ENCODE measurements at places on chromosomes 3 and 15.

DNA sequence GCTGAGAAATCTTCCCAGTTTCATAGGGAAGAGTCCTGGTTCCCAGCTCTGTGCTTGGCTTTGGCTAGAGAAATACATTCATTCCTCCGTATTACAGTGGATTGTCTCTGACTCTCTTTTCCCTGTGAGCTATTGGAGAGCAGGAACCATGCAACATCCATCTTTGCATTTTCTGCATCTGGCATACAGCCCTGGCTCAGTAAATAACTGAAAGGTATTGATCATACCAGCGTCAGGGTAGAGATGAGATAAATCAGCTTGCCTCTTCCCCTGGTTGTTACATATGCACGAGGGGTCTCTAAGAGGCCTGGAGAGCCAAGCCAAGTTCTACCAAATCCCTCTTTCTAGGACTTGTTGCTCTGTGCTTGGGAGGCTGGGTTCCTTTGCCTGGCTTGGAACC, 35.2 kb downstream of the FOXB1 start:
- DNase-seq = no peak

GRCh38 chr15:101121511-101122090, 130.2 kb downstream of the CHSY1 start:
- DNase-seq = no peak

- DNase-seq = no peak
Observed at GRCh38 chr3:37491343-37491742, 317.0 kb upstream of the LRRFIP2 start.

DNA sequence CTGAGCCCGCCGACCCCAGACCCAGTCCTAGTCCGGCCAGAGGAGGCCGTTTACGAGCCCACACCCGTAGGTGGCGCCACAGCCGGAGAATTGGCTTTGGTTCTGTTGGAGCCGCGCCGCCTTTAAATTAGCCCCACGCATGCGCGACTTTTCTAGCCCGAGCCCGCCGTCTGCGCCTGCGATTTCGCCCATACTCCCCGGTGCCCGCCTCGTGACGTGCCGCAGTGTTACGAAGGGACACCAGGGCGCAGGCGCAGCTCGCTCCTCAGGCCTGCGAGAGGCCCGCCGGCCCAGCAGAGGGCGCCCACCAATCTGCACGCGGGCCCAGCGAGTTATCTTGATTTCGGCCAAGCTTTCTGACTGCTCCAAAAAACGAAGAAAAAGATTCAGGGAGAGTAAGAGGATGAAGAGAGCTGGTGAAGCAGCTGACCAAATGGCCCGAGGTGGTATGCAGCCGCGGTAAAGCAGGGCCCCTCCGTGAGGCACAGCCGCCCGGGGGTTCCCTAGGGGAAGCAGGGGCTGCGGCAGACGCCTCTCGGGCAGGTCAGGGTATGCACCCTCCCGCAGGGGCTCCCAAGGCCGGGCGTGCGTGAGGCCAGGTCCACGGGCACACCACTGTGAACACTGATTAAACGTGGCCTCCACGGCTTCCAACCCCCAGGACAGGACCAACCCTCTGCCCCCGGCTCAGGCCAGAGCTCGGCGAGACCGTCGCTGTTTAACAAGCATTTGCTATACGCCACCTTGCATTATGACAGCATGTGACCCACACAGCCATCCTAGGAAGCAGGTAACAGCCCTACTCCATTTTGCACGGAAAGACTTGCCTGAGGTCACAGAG, 32.8 kb downstream of the RPN1 start:
- peak; percentile 94 for DNase-seq

DNA sequence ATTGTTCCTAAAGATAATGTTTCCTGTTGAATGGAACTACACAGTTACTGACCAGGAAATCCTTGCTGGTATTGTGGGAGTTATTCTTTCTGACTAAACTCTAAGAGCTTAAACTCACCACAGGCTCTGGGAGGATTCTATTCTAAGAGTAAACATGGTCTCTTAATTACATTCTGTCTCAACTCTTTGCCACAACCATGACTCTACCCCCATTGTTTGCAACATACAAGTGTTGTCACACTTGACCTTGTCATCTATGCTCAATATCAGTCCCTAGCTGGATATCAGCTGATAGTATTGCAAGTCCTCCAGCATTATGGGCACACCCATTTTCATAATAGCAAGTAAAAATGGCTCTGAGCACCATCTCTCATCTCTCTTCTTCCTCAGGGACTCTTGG, 29.6 kb upstream of the SECISBP2L start:
- DNase-seq = no peak

- DNase-seq = no peak
Observed at GRCh38 chr3:171835116-171835515, 8.0 kb upstream of the TMEM212 start.

- no peak for DNase-seq
Observed at GRCh38 chr15:25900431-25900830, 37.3 kb upstream of the ATP10A start.
